T47D (cell line): ENCODE measurements at places on chromosomes 3 and 15.

DNA sequence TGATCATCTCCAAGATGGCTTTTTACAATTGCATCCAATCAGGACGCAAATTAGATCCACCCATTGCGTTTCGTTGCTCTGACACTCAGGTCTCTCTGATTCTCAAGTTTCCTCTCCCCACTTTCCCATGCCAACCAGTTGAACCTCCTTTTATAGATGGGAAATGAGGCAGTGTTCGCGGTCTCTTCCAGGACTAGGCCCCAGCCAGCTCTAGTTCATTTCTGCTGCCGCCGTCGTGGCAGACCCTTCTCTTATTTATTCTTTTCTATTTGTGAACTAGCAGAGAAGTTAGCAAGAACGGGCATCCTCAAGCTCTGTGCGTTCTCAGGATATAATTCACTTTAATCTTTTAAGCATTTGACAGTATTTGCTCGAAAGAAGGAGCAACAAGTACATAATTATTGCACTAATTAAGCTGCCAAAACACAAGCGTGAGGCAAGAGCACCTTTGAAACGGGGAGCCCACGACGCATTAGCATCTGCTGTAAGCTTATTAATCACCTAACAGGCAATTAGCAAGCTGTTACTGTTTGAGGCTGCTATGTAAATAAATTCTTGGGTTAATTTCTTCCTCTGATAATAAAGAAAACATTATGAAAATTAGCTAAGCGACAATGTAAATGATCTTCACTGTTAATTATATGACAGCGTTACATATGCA, 246.4 kb upstream of the TLE3 start:
- no peak for DNase-seq

- peak; percentile 88 for DNase-seq
These were observed 7.5 kb upstream of the PGPEP1L start for GRCh38 chr15:99014803-99015697.

- DNase-seq = no peak
These were observed 26.6 kb upstream of the PSTPIP1 start for GRCh38 chr15:76968306-76968705.

GRCh38 chr3:176920766-176921160, 276.5 kb downstream of the TBL1XR1 start:
- DNase-seq = peak; percentile 93

DNA sequence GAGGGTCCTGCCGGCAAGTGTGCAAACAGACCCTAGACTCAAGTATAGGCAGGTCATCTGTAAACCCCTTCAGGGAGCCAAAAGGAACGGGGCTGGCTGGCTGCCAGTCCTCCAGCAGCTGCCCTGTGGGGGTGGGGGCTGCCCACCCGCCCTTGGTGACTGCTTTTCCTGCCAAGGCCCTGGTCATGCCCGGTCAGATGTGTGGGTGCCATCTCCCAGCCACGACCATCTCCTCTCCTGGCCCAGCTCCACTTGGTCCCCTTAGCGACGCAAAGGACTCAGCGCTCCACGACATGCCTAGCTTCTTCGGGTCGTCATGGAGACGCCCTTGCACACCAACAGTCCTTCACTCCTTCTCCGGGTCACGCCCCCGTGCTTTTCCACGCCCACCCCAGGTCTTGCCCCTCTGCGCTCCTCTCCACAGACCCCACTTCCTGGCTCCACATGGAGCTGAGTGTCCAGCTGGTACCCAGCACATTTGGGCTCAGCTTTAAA, 2.4 kb downstream of the MUC4 start:
- no peak for DNase-seq

DNA sequence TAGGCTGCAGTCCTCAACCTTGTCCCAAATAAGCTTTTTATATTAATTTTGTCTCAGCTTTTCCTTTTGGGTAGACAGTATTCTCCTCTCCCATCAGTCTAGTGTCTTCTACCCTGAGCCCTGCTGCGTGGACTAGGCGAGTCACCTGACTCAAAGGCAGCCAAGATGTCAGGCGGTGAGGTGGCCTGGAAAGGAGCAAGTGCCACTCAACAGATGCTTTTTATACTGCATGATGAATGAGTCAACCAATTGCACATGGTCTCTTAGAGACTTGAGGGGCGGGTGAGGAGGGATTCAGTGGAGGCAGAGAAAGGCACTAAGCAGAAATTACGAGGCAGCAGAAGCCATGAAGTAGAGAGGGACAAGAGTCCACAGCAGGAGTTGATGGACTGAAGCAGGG, 95.9 kb downstream of the FRMD4B start:
- no peak for DNase-seq

DNA sequence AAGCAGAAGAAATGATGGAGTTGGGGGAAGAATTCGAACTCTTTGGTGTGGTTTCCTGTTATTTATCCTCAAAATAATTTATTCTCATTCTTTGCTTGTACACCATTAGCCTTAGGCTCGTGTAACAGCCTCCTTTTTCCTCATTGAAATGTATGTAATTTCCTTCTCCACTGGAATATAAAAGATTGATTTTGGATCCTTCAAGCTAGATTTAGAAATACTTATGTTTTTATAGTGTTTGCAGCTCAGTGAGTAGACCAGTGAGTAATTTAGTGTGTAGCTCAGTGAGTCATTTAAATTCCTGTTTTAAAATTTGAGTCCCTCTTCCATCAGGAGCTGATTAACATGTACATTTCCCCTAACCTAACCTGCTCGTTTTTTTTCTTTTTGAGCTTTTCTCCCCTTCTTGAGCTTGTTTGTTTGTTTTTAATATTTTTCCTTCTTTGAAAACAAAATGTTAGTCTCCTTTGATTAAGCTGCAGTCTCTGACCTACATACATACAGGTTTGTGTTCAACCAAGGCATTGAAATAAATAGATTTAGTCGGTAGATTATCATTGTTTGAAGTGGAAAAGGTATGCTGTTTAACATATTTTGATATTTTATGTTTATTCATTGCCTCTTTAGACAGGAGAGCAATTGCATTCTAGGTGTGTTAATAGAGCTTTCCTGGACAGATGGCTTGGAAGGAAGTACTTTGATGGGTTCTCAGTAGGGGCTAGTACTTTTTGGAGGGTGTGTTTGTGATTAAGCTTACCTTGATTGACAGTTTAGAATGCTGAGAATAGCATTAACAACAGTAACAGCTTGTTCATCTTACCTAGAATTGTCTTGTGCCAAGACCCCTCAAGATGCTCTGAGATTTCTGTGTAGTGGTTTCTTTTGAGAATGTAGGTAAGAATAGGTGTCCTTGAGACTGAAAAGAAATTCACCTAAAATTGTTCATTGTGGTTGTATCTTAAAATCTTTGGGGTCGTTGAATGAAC, 5.9 kb downstream of the USP3 start:
- no peak for DNase-seq

DNA sequence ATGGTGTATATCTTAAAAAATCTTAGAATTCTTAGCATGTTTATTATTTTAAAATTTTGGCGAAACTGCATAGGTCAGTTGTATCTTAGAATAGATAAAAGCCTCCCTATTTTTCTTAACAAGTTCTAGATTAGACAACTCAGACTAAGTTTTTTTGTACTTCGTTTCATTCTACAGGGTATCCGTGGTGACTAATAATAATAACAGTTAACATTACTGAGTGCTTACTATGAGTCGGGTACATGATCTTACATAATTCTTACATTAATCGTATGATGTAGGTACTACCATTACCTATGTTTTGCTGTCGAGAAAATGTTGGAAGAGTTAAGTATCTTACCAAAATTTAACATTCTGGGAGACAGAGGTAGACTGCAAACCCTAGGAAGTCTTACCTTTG, 60.7 kb downstream of the UBE2E2 start:
- DNase-seq = no peak

DNA sequence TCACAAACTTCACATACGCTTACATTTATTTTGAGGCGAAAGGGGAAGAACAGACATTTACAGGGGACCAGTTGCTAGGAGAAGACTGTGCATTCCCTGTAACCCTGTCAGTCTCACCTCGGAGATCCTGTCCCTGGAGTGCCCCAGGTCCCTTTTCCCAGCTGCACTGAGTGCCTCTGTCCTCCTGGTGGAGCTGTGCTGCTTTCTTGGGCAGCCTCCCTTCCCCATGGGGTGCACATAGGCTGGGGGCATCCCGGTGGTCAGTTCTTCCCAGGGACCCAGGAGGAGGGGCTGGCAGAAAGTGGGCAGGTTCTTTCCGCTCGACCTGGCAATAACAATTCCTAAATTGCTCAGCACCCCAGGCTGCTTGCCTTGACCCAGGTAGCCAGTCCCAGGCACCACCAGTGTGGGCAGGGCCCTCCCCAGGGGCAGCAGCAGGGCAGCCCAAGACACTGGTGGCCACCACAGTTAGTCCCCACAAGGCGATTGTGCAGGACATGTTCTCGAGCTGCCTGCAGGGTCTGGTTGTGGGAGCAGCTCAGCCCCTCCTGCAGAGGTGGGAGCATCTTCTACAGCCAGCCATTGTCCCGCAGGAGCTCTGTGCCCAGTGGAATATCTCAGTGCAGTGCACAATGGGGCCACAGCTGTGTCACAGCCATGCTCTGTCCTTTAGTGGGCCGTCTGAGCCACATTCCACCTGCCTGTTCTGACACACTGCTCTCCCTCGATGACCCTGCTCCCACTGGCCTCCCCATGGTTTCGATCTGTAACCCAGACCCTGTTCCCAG, 36.3 kb downstream of the APBA2 start:
- no peak for DNase-seq

GRCh38 chr3:73710340-73710739, 85.6 kb upstream of the PDZRN3 start:
- DNase-seq = no peak
